Liver (tissue), 10 donors: ENCODE measurements at places on chromosomes 6 and 20.
A peak's percentile ranks its signal among the peaks of the same experiment; 100 is the strongest.

- DNase-seq, result no peak
These were observed 108.4 kb downstream of the HUS1B start for GRCh38 chr6:548517-548916.

GRCh38 chr6:3766214-3766613, 14.7 kb upstream of the PXDC1 start:
- DNase-seq, result no peak

- DNase-seq, result no peak
These were observed 86.4 kb downstream of the FKBP5 start for GRCh38 chr6:35602133-35602946.

DNA sequence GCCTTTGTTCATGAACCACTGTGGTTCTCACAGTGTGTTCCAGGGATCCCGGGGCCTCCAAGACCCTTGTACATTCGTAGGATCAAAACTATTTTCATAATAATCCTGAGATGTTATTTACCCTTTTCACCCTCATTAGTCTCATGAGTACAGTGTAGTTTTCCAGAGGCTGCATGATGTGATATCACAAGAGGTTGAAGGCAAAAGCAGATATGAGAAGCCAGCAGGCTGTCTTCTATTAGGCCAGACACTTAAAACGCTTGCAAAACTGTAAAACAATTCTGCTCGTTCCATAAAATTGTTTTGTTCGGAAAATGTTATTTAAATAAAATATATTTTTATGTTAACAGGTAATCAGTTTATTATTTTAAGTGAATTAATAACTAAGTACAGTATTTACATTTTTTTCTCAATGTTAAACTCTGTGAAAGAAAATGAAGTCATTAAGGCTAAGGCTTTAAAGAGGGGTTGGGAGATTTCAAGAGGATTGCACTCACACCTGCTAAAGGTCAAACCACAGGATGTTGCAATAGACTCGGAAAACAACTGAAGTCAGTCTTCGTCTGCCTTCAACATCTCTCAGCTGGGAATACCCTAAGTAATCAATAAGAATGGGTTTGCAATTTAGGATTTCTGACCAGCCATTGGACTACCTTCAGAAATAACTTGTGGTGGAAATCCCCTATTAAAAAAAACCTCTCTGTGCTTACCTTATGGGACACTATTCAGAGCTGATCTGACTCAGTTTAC, 474.2 kb downstream of the KIF16B start:
- DNase-seq, result no peak

DNA sequence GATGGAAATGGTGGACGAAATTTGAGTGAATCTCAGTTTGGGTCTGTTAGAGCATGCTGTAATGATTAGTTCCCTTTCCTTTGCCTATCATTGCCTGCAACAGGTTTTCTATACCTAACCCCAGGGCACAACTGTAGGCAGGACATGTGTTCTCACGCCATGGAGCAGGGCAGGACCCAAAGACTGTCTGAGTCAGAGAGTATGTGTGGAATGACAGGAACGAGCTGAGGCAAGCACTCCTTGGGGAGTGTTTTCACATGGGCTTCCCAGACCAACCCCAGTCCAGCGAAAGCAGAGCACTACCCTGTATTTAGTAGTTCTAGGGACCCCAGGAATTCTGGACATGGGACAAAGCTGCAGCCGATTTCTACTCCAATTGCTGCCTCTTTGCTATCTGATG, 234.2 kb downstream of the HACE1 start:
- no peak for DNase-seq

DNA sequence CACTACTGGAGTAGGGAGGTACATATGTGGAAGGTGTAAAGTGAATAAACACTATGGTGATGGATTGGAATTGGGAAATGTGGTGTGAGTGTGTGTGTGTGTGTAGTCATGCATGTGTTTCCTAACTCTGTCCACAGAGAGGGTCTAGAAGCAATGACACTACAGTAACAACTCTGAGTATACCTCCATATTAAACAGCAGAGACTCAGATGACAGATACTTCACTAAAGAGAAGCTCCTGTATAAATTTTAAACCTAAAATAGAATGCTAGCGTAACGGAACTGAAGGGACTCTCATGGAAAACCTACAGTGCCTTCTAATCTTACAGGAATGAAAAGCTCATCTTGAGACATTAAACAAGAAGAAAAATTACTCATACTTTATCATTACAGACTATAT, 150.5 kb downstream of the SLC16A10 start:
- DNase-seq, result no peak

GRCh38 chr6:33989016-33989854, 156.7 kb downstream of the GRM4 start:
- peak; percentile 26 for DNase-seq

GRCh38 chr6:43172104-43173007, 1.3 kb downstream of the SRF start:
- peak; percentile 62 for DNase-seq

- no peak for DNase-seq
These were observed 17.7 kb upstream of the MTG2 start for GRCh38 chr20:62164879-62165761.
